WERI-Rb-1 (cell line): ENCODE measurements at places on chromosomes 2 and 18.
A peak's percentile ranks its signal among the peaks of the same experiment; 100 is the strongest.

- DNase-seq, result no peak
These were observed 106.4 kb downstream of the NDUFA10 start for GRCh38 chr2:239918749-239919148.

DNA sequence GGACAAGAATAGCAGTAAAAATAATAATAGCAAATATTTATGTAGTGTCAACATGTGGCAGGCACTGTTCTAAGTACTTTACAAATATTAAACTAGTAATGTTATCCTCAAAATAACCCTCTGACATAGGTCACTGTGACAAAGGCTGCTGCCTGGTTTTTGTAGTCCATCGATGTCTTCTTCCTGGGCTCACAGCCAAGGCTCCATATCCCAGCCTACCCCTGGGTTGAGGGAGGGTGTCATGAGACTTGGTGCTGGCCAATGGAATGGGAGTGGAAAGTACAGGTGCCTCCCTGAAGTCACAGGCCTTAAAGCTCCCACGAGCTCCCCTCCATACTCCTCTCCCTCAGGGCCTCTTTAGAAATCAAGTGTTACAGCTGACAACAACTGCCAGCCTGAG, 159.3 kb downstream of the CYRIA start:
- DNase-seq, result no peak

- DNase-seq, result no peak
These were observed 4.4 kb downstream of the MOCOS start for GRCh38 chr18:36191711-36192110.

DNA sequence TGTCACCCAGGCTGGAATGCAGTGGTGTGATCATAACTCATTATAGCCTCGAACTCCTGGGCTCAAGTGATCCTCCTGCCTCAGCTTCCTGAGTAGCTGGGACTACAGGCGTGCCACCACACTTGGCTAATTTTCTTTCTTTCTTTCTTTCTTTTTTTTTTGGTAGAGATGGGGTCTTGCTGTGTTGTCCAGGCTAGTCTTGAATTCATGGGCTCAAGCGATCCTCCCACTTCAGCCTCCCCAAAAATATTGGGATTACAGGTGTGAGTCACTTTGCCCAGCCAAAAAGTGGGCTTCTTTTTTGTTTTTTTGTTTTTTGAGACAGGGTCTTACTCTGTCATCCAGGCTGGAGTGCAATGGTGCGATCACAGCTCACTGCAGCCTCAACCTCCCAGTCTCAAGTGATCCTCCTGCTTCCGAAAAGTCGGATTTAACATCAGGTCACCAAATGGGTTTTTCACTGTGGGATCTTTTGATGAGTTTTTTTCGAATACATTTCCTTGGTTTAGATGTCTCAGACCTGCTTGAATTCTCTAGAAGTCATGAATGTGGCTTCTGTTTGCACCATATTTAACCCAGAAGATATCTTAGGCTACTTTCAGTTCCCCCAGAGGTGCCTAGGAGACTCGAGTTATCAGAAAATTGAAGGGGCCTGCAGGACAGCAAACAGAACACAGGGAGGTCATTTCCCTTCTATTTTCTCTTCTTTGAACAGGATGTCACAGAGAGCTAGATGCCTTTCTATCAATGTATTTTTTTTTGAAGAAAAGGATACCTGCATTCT, 8.9 kb downstream of the RAB31 start:
- no peak for DNase-seq

- DNase-seq, result no peak
These were observed 216.4 kb upstream of the MYT1L start for GRCh38 chr2:2547451-2547850.

DNA sequence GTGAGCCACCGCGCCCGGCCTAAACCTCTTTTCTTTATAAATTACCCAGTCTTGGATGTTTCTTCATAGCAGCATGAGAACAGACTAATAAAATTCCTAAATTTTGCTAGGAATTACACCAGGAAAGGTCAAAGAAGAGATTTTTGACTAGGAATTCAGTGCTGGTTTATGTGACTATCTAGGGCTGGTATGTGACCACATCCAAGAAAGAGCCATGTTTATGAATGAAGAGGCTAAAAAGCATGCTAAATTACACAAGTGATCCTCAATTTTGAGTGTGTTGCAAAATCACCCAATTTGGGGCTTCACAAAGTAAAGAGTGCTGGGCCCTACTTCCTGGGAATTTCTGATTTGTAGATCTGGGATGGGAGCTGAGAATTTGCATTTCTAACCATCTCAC, 123.6 kb downstream of the CSRNP3 start:
- DNase-seq, result no peak

DNA sequence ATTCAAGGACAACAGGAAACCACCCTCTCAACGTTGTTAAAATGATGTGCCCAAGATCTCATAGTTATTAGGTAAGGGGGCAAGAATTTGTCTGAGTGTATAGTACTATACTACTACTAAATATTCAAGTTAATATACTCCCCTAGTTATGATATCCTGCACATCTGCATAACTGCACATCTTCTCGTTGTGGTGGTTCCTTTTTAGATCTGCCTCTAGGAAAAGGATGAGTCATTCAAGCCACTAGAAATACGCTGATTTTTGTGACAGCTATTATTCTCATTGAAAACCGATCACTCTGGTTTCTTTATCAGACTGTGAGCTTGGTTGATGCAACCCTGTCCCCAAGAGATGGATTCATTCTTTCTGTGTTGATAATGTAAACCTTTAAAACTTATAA, 1067.0 kb upstream of the FANCL start:
- no peak for DNase-seq

GRCh38 chr2:181594322-181594721, 62.6 kb downstream of the CERKL start:
- DNase-seq, result no peak

DNA sequence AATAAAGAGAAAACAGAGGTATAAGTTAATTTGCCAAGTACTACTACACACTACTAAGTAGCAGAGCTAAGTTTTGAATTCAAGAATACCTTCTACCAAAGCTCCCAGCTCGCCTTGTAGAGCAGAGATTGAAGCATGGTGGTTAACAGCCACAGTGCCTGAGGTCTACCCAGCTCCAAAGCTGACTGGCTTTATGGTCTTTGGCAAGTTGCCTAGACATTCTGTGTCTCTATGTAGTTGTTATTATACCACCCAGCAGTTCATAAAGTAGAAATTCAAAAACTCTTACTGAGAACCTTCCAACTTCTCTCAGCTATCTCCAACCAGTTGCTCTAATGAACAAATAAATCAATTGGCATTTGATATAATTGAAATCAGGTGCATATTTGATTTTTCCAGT, 87.8 kb downstream of the PDE11A start:
- no peak for DNase-seq

DNA sequence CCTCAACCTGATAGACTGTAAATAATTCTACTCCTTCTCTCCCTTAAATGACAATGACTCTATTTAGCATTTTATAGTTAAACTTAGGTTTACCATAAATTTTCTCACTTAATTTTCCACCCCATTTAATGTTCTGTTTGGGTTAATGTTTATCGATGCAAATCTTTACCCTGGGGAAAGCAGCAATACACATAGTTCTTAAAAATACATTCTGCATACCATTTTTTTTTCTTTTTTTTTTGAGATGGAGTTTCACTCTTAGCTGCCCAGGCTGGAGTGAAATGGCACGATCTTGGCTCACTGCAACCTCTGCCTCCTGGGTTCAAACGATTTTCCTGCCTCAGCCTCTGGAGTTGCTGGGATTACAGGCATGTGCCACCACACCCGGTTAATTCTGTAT, 14.0 kb downstream of the STAM2 start:
- no peak for DNase-seq

DNA sequence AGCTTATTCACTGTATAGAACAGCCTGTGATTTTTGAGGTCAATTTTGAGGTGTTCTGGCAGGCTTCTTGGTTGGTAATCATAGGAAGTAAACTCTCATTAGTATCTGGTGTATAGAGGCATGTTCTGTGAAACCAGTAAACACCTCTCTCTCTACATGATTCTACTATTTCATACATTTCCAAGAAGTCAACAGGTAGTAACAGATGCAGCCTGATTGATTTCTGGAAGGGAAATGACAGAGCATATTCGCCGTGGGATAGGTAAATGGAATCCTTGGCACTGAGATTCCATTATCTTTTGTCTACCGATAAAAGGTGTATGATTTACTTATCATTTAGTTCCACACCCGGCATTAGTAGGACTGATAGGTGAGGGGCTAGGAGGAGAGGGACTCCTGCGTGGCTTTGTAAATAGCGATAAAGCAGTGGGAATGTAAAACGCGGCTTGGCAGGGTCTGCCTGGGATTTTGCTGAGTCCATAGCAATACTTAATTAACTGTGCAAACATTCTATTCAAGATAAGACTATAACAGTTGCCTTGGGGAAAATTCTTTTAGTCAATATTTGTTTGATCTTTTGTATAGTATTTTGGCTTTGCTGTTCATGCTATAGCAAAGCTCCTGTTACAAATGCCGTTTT, 32.3 kb downstream of the LYPD6B start:
- DNase-seq, result no peak

DNA sequence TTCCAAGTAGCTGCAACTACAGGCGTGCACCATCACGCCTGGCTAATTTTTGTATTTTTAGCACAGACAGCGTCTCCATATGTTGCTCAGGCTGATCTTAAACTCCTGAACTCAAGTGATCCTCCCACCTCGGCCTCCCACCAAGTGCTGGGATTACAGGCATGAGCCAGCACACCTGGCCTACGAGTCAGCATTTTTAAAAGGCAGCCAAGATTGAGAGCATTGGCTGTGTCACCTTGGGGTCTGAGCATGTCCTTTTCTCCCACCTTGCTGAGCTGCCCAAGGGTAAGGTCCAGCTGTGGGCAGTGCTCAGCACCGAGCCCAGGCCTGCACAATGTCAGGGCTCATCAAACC, 142.8 kb upstream of the LMAN1 start:
- DNase-seq, result peak; percentile 89

DNA sequence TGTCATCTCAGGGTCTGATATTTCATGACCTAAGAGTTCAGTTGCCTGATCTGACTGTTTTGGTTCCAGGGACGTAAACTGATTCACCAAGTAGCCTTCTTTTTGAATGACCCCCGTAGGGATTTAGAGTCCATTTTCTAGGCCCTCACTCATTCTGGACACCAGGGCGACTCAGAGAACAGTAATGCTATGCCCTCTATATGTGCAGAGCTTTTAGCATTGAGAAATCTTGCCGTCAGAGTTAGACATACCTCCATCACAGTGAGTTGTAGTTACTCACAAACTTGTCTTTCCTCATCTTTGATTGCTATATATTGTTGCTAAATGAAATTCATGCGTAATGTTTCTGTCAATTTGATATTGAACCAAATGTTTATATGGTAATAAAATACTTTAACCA, 92.3 kb downstream of the OSBPL6 start:
- DNase-seq, result no peak

- no peak for DNase-seq
These were observed 61.5 kb downstream of the VRK2 start for GRCh38 chr2:58107803-58108710.

GRCh38 chr2:11022064-11022463, 110.3 kb downstream of the KCNF1 start:
- DNase-seq, result no peak

DNA sequence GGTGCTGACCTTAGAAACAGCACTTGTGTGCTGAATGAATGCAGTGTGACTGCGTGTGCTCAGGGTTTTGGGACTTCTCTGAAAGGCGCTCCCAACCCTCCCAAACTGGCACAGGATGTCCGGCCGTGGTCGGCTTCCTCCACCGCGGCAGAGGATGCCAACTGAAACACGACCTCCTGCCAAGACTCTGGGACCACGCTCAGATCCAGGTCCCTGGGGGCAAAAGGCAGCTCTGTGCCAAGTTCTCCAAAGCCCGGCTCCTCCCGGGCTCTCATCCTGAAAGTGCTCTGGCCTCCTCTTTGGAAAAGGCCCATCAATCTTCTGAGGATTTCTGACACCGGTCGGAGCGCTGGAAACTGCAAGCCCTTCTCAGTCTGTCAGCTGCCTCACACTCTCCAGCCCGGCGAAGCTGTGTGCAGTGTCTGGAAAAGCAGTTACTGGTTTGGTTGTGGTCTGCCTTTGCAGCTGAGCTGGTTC, 32.3 kb upstream of the ZBTB7C start:
- peak; percentile 36 for DNase-seq

DNA sequence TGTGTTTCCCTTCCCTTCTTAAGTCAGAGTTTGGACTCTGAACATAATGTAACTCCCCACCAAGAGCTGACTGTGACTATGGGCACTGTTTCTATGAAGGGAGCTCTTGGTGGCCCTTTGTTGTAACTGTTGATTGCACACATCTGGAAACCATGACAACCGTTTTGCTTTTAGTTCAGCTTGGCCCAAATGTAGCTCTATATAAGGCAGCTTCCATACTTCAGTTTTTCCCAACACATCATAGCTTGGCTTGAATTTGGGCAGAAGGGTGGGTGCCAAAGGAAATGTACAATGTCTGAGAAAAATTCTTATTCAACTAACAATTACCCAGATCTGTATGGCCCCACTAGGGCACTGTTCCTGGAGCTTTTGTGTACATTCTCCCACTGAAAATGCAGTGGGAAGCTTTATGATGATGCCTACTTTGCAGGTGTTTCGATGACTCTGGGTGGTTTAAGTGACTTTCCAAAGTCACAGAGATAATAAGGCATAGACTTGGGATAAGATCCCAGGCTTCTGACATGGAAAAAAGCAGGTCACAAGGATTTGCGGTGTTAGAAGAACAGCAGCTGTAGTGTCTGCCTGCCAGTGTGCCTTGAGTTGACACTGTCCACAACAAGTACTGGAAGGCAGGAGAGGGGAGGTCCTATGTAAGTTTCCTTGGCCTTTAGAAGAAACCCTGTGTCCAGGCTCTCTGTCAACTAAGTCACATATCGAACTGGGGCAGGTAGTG, 2.4 kb upstream of the CETN1 start:
- no peak for DNase-seq

DNA sequence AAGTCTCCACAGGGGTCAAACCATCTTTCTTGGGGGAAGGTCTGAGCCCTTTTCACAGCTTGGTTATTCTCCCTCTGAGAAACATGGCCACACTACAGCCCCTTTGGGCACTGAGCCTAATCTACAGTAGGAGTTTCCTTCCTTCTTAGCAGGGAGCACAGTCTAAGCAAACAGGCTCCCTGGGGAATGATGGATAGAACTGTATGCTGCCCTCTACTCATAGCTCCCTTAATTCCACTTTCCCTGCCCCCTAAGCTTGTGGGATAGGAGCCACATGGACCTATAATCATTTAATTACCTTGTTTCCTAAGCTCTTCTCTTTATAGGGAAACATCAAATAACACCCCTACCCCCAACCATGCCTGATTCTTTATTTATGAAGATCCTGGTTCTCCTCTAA, 442.1 kb upstream of the MEX3C start:
- peak; percentile 81 for DNase-seq

DNA sequence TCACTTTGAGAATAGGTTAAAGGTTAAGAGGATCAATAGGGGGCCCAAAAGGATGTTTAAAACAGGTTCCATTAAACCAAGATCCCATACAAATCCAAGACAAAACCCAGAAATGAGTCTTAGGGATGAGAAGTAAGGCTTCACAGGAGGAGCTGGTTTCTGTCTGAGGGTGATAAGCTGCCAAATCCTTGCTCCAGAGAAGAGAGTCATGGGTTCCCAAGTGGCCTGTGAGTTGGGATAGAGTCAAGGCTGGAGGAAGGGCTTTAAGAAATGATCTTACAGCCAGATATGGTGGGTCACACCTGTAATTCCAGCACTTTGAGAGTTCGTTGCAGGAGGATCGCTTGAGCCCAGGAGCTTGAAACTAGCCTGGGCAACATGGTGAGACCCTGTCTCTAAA, 40.2 kb upstream of the LCLAT1 start:
- no peak for DNase-seq

- DNase-seq, result no peak
These were observed 39.8 kb downstream of the RBM45 start for GRCh38 chr2:178152033-178152432.
